ENCODE measurements at places on chromosomes 2 and 18. TPM values are rescaled to one million over a fixed set of nuclear protein-coding genes. Genes with fewer than 3 reads are reported as not detected.

The ZSWIM2 gene
- total RNA-seq, result not detected

- DNase-seq, result no peak
These were observed 90.5 kb upstream of the GRB14 start for GRCh38 chr2:164711766-164712138.

GRCh38 chr2:224927646-224928173 lies 114.6 kb downstream of the DOCK10 start:
- peak; percentile 89 for DNase-seq

- no peak for DNase-seq
These were observed 734 bp upstream of the RMC1 start for GRCh38 chr18:23502516-23503037.

GRCh38 chr2:238082151-238082550 lies 18.0 kb upstream of the ESPNL start:
- DNase-seq, result no peak

The BOK gene
- 13.3 TPM for total RNA-seq

DNA sequence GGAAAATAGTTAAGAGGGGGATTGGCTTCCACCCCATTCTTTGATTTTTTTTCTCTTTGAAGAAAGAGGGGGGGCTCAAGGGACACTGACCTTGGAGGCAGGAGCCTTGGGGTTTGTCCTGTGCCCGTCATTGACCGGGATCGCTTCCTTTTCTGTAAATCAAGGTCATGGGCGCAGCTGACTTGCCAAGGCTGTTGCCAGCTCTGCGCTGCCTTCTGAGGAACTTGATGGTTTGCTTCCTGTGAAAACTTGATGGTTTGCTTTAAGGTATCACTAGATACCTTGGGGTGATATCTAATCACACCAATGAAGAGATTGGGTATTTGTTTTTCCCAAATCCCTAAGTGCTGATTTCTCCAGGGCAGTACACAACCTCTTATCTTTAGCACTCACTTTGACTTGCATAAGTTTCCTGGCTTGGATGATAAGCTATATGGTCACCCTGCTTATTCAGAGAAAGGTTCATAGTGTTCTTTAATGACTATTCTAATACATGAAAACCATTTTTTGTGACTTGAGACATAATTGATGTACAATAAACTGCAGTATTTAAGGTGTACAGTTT lies 56.0 kb downstream of the DGKD start:
- no peak for DNase-seq

GRCh38 chr2:236607471-236608187 lies 38.0 kb downstream of the ACKR3 start:
- DNase-seq, result peak; percentile 14

DNA sequence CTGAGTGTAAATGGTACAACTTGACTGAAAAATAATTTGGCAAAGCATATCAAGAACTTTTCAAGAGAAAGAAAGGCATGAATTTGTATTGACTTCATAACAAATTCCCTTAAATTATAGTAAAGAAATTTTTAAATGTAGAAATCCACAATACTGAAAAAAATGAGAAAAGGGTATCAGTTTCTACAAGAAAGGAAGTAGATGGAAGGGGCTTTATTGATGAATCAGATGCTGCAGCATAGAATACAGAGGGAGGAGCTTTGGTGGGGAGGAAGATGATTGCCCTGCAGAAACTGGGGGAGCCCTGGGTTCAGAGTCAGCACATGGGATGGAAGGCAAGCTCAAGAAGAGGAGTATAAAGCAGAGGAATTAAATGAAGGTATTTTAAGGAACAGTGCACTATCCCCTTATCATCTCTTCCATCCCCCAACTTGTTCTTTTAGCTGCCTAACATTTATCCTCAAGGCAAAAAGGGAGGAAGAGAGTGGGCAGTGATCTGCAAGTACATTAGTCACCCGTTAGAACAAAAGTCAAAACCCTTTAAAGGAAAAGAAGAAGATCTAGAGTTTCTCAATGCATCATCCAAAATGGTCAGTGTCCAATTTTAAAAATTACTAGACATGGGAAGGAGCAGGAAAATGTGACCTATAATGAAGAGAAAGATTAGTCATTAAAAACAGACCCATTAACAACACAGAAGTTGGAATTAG lies 77.7 kb downstream of the KCTD18 start:
- no peak for DNase-seq

DNA sequence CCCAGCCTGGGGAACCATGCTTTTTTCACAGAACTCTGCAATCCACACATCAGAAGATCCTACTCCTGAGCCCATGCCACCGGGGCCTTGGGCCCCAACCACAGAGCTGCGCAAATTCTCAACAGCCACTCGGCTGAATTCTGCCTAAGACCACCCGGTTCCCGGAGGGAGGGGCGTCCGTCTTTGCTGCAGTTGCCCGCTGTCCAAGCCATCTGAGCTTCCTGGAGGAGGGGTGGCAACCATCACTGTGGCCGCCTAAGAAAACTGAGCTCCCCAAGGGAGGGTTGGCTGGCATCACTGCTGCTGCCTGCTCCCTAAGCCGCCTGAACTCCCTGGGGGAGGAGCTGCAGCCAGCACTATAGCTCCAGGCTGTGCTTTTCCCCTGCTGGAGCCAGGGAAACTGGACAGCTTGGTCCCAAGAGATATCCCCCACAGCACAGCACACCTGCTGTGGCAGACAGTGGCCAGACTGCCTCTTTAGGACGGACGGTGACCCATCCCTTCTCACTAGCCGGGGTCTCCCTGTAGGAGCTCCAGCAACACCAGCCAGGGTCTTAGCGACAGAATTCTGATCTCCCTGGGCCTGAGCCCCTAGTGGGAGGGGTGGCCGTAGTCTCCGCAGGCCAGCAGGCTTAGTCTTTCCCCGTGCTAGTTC lies 1411.6 kb upstream of the CDH2 start:
- no peak for DNase-seq

The RAB6C gene
- total RNA-seq, result not detected

DNA sequence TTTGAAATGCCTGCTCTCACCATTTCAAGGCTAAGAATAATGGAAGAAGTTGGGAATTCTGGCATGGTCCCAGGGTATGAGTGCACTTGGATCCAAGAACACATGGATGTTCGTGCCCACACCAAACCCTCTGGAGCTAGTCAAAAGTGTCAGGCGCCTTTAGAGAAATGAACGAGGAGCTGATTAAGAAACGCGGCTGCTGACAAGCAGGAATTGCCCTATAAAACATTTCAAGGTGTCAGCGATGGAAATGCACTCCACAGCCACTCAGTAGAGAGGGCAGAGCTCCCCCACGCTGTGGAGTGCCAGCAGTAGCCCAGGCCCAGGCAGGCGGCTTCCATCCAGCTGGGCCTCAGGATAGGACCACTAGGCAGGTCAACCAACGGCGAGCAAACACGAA lies 213.7 kb downstream of the TTC32 start:
- DNase-seq, result no peak

The FAM237A gene
- total RNA-seq, result not detected

The CRYGB gene
- total RNA-seq, result not detected

The VAMP8 gene
- 0.83 TPM for total RNA-seq

GRCh38 chr2:121596221-121597080 lies 52.8 kb downstream of the CLASP1 start:
- peak; percentile 57 for DNase-seq

The AQP12B gene
- not detected for total RNA-seq

DNA sequence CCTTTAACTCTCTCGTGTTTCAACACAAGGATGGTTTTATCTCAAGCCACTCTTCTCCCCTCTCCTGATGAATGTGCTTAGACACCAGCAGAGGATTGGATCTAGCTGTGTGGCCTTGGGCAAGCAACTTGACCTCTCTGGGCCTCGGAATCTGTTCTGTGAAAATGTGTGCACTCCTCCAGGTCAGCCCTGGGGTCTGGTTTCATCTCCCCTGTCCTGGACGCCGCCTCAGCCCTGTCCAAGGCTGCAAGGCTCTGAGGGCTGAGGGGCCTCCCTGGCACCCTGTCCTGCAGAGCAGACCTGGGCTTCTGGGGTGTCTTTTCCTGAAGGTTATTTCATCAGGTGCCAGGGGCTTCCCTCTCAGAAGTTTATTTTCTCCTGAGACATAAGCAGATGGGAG lies 28.5 kb downstream of the CNDP1 start:
- DNase-seq, result no peak

- no peak for DNase-seq
These were observed 157.9 kb downstream of the PXDN start for GRCh38 chr2:1586251-1586922.

DNA sequence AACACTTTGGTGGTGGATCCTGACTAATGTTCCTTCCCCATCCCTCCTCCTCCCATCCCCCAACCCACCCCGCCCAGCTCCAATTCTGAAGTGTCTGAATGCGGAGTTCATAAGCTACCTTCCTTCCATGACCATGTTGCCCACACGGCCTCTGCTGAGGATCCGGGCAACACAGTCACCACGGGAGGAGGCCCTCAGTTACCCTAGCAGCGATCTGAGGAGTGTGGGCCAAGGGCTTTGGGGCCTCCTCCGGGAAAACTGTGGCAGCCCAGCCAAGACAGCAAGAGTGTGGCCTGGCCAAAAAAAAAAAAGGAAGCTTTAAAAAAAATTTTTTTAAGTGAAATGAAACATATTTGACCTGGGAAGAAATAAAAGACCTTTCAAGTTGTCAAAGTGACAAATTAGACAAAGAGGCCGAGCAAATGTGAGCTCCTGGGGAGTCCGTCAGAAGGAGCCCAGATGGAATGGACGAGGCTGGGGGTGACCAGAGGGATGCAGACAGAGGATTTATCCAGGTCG lies 169.0 kb upstream of the PKDCC start:
- DNase-seq, result no peak

The MITD1 gene
- 4.3 TPM for total RNA-seq

DNA sequence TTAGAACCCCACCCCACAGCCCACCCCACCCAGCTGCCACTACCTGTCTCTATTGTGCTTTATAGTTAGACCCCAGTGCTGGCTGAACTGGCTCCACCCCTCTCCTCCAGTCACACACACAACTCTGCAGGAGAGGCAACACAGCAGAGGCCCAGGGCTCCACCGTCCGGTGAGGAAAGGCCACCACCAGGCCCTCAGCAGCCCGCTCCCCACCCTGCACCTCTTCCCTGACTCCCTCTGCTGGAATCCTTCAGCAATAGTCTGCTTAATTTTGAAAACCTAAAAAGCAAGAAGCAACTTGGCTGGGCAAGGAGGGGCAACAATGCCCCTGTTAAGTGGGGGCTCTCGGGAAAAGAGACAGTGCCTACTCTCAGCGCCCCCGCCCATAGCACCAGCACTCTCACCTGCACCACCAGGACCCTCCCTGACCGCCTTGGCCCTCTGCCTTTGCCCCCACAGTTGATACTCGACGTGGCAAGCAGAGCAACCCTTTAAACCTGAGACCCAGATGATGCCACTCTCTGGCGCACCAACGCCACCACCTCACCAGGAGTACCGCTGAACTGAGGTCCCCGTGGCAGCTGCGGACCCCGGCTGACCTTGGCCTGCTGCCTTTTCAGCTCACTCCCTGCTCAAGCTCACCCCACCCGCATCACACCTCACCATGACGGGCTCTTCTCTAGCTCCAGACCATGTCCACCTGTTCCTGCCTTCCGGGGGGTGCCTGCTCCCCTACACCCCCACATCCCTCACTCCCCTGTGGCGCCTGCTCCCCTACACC lies 45.7 kb downstream of the NDUFA10 start:
- no peak for DNase-seq

The CHRND gene
- not detected for total RNA-seq

- DNase-seq, result no peak
These were observed 192.3 kb downstream of the UBE2E3 start for GRCh38 chr2:181172676-181173075.

DNA sequence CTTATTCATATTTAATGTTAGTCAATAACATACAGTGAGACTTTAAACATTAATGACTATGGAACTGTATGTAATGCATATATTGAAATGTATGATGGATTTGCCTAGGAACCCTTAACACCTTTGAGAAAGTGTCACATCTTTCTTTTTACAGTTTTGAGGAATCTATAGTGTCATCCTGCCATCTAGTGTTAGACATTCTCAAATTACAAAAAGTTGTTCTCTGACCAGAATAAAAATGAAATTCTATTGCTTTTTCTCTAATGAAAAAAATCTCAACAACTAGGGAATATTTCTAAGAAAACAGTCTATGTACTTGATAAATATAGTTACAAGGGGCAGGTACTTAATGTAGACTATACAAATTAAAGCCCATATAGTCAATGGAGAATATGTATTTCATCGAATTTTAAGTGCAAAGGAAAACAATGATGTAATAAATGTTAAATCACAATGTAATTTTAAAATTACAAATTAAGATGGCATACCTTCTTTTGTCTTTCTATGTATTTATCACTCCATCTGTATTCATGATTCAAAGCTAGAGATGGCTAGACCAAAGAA lies 5.1 kb upstream of the CALCRL start:
- DNase-seq, result peak; percentile 13

The WDR12 gene
- 12.2 TPM for total RNA-seq

DNA sequence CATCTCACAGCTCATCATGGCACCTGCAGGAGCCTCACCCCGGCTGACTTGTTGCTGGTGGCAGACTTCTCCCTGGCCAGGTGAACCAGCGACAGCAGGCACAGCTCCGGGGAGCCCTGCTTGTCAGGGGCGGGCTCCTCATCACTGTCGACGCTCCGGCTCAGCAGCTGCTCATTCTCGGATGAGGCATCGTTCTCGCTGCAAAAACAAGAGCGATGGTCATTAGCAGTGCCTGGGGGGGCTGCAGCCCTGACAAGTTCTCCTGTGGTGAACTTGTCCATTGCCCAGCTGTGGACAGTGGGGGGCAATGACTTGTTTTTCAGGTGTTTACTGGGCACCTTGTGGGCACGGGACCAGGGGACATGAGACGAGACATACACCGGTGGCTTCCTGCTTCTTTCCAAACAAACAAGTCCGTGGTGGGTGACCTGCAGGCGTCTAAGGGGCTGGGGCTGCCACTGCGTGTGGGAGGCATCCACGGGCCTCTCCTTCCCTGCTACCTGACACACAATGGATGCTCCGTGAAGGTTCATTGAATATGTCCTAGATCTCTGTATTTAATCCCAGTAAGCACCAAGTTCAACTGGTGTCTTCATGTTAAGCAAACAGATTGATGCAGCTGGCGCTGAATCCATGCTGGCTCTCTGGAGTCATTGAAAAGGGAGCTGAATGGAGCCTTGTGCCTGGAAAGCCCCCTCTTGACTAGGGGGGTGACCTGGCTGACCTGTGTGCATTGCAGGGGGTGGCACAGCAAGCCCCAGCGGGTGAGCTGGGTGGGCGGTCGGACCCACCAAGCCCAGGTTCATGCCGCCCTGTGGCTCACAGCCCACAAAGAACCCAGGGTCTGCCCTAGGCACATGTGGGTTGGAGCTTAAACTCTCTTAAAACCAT lies 81.0 kb downstream of the EDAR start:
- DNase-seq, result no peak

GRCh38 chr2:36507408-36507812 lies 90.6 kb downstream of the FEZ2 start:
- peak; percentile 65 for DNase-seq

GRCh38 chr2:70536517-70537055 lies 17.0 kb downstream of the TGFA start:
- DNase-seq, result no peak

GRCh38 chr2:79723830-79724229 lies 211.0 kb downstream of the CTNNA2 start:
- peak; percentile 98 for DNase-seq

The EGR4 gene
- total RNA-seq, result not detected
